Activated CD4-positive, alpha-beta T cell treated with anti-CD3 and anti-CD28 coated beads for 24 hours (primary cell): ENCODE measurements at places on chromosomes 6 and 20.

DNA sequence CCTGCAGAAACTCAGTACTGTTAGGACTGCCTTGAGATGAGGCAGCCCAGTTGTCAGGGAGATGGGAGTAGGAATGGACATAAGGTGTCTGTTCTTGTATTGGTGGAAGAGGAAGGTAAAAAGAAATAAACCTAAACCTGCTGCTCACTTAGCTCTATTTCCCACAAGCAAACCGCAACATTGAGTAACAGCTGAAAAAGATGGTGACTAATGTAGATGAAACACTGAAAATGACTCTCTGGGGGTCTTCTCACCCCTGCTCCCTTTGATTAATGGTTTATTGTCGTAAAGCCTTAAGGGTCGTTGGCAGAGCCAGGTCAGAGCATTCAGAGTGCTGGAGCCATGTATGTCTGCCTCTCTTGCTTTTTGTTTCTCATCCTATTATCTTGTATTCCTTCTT, 87.5 kb downstream of the FOXO3 start:
- DNase-seq, result no peak

GRCh38 chr6:165895421-165896165, 232.6 kb upstream of the PDE10A start:
- no peak for DNase-seq

GRCh38 chr20:46118481-46119020, 437 bp downstream of the CD40 start:
- DNase-seq, result no peak

DNA sequence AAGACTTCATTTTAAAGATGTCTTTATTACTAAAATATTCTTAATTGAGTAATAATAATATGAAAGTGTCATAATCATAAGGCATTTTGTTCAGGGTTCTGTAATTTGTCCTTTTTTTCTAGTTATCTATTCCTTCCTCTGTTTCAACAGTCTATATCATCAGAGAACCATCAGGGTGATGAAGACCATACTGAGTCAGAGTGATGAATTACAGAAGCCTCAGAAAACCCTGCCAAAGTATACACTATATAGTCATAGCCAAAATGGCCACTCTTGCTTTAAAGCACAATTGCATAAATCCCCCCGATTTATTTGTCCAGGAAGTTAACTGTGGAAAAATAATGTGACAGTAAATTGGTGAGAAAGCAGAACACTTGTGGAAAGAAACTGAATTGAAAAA, 735.0 kb downstream of the EPHA7 start:
- no peak for DNase-seq

GRCh38 chr20:41299899-41300298, 17.6 kb downstream of the ZHX3 start:
- no peak for DNase-seq

GRCh38 chr6:126372626-126373025, 32.7 kb downstream of the CENPW start:
- DNase-seq, result no peak

DNA sequence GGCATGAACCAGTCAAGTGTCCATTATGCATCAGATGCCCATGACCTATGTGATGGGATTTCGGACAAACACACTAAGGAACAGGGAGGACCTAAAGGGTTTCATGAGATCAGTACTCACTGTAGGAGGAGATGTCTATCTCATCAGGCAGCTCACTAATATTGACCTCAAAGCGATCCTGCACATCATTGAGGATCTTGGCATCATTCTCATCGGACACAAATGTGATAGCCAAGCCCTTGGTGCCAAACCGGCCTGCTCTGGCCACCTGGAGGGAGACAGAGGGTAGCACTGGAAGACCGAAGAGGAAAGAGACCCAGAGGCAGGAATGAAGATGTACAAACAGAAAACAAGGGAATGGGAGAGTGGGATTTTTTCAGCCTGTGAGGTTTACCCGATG, 1.9 kb downstream of the MCCD1 start:
- no peak for DNase-seq

DNA sequence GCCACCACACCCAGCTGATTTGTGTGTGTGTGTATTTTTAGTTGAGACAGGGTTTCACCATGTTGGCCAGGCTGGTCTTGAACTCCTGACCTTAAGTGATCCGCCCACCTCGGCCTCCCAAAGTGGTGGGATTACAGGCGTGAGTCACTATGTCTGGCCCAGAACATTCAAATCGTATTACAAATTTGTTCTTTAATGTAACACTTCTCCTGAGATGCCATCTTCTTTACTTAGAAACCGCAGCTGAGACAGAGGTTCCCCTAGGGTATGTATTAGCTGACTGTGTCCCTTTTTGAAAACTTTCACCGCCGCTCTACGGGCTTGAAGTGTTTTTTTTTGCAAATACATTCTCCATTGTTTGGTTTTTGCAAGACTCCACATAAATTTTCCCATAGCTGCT, 62.6 kb downstream of the TOX2 start:
- no peak for DNase-seq

DNA sequence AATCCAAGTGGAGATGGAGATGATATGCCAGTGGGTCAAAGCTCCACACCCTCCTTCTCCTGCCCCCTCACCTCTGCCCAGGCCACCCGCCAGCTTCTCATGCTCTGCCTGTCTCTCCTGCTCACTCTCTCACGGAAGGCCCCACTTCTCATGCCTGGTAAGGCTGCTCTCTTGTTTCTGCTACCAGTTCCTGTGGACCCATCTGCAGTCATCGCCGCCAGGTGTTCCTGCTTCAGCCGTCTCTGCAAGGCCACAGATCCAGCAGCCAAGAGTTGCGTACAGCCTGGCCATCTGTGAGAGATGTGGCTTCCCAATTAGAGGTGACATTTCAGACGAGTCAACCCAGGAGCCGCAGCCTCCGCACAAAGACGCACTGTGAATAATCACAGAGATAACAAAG, 40.8 kb upstream of the NXT1 start:
- no peak for DNase-seq

GRCh38 chr6:12605888-12606345, 110.7 kb upstream of the PHACTR1 start:
- peak; percentile 6 for DNase-seq

- no peak for DNase-seq
These were observed 197.9 kb downstream of the CDH4 start for GRCh38 chr20:61449916-61450315.

DNA sequence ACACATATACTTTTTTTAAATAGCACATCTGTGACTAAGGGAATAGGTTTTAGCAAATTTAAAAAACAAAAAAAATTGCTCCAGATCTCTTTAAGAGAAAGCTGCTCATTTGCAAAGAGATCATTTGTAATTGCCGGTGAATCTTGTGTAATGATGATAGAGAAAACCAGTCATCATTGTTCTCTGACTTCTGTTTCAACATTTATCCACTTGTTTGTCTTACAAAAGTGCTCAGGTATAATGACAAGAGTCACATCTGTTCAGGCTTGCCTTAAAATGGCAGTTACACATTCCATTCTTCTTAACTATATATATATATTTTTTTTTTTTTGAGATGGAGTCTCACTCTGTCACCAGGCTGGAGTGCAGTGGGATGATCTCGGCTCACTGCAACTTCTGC, 165.2 kb downstream of the AIG1 start:
- DNase-seq, result no peak

- DNase-seq, result no peak
These were observed 189.5 kb downstream of the IBTK start for GRCh38 chr6:82057846-82058554.

DNA sequence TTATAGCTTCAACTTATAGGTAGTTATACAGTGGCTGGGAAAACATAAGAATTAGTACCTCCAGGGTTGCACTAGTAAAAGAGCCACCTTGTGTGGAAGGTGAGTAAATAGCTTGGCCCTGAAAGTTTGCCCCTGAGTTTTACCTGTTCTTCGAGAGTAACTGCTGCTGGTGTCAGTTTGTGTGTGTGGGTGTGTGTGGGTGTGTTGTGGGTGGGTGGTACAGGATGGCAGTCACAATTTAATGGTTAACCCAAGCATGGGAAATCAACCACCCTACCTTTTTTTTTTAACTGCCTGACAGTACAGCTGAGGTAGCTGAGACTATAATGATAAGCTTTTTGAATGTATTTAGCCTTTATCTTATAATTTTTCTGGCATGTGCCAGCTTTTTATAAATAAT, 137.3 kb downstream of the STXBP5 start:
- no peak for DNase-seq

- no peak for DNase-seq
These were observed 13.3 kb upstream of the TREM2 start for GRCh38 chr6:41176189-41176588.

GRCh38 chr20:13800728-13801134, 15.9 kb downstream of the NDUFAF5 start:
- DNase-seq, result no peak

- DNase-seq, result no peak
These were observed 726 bp upstream of the ARFGEF3 start for GRCh38 chr6:138161088-138161337.

GRCh38 chr6:118761645-118762044, 110.3 kb upstream of the CEP85L start:
- no peak for DNase-seq

GRCh38 chr6:114155763-114156162, 184.8 kb upstream of the HDAC2 start:
- no peak for DNase-seq

- no peak for DNase-seq
These were observed 68.3 kb upstream of the EXOC2 start for GRCh38 chr6:760982-761955.

- no peak for DNase-seq
These were observed 45.2 kb downstream of the DSTN start for GRCh38 chr20:17614812-17615644.

- DNase-seq, result no peak
These were observed 199.6 kb downstream of the ISM1 start for GRCh38 chr20:13420625-13421024.

DNA sequence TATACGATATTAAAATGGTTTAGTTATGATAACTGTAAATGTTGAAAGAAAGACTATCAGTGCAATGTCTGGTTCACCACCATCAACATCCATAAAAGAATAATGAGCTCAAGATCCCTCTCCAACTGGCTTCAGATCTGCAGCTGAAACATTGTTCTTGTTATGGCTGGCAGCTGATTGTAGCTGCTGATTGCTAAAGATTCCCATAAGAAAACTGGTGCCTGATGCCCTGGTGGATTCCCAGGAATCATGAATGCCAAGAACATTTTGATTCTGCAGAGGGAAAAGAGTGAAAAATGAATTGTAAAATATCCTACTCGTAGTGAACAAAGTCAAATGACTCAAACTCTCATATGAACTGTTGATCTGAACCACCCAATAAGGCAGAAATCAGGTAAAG, 1160.2 kb downstream of the EPHA7 start:
- DNase-seq, result no peak

DNA sequence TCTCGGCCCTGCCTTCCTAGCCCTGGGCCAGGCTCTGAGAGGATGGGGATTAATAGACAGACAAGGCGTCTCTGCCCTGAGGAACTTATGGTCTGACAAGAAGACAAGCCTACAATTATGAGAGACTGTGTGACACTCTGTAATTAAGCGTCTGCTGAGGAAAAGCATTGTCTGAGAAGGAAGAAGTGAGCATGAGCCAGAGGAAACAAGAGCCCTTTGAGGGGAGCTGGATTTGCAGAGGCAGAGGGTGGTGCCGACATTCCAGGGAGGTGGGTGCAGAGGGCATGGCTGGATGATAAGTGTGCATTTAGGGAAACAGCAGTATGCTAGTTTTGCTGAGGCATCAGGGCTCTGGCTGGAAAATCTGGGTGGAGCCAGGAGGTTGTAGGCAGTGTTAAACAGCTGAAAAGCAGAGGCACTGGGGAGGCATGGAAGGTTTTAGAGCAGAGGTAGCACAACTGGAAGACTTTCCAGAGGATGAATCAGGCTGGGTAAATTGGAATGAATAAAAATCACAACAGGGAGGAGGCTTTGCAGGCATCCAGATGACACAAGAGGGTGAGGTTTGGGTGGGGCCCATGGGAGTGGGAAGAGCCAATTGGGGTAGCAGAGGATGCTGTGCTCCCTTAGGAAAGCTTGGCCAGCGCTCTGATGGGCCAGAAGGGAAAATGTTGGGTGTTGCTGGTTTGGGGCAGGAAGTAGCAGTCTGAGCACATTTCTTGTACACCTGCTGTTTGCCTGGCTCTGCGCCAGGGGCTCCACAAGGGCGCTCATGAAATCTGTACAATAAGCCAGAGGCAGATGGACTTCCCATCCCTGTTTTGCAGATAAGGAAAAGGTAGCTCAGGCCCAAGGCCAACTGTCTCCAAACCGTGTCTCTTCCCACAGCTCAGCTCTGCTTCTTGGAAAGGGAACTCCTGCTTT, 74.0 kb upstream of the MYL9 start:
- no peak for DNase-seq

DNA sequence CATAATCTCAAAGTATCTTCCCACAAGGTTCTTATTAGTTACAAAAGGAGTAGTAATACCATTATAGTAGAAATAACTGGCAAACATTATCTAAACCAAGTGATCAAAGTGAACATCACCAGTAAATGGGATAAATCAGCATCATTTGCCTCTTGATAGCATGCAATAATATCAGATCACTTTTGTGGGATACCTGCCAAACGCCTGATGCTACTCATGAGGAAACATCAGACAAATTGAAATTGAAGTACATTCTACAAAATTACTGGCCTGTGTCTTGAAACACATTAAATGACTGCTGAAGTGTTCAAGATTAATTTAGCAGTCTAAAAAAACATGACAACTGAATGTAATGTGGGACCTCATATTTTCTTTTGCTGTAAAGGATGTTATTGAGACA, 208.1 kb downstream of the TINAG start:
- no peak for DNase-seq

DNA sequence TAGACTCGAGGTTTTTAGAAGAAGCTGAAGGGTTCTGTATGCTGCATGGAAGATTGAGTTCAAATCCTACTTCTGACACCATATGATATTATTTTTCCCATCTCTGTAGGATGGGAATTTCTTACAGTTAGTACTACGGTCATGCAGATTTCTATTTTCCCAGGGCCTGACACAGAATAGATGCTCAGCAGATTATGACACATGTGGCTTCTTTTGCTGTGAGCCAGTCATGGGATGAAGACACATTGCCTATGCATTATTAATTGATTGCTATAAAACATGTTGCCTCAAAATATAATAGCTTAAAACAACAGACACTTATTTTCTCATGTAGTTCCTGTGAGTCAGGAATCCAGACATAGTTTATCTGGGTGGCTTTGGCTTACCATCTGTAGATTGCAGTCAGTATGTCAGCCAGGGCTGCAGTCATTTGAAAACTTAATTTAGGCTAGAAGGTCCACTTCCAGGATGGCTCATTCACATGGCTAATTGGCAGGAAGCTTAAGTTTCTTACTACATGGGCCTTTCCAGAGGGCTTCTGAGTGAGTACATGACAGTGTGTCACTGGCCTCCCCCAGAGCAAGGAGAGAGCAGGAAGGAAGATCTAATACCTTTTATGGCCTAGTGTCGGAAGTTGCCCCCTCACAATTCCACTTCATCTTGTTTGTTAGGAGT, 29.5 kb downstream of the TOP1 start:
- DNase-seq, result no peak

DNA sequence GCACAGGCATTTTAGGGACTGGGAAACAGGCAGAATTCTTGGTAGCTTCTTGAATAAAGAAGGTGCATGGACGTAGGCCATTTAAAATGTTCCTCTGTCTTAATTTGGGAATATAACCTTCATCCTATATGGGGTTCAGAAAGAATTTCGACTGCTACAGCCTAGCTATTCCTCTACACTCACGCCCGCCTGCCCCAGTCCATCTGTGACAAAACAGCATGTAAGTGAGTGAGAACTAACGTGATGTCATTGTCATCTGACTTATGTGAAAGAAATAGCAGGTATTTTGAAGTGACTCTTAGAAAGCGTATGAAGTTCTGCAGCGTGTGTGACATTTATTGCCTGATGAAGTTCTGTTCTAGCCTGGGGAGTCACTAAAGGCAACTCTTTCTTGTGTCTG, 52.2 kb upstream of the SLC22A1 start:
- no peak for DNase-seq
